Astrocyte (in vitro differentiated cells and primary cell): ENCODE measurements at places on chromosomes 6 and 20.
A peak's percentile ranks its signal among the peaks of the same experiment; 100 is the strongest.

DNA sequence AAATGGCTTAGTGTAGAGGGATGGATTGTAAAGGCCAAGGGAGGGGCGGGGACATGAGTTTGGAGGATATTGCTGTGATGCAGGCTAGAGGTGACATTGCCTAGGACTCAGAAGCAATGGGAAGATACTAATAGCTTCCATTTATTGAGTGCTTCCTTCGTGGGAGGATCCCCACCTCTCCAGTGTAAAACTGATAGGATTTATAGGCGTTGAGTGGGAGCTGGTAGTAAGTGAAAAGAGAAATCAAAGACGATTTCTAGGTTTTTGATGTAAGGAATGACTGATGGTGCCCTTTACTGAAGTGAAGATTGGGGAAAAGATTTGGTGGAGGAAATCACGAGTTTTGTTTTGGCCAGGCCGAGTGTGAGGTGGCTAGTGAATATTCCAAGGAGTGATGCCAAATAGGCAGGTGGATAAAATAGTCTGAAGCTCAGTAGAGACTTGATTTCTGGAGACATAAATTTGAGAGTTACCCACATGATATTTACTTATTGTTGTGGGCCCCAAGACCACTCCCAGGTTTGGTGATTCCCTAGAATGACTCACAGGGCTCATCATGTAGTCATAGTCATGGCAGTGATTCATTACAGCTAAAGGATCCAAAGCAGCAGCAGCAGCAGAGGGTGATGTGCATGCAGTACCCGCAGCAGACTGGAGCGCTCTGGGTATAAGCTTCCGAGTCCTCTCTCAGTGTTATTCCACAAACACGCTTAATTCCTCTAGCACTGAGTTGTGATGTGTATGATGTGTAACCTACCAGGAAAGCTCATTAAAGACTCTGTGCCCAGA lies 10.2 kb downstream of the RPRD1B start:
- peak; percentile 87 for DNase-seq

- DNase-seq: peak; percentile 57
Measured at GRCh38 chr6:100998111-100998510, 117.0 kb upstream of the ASCC3 start.

DNA sequence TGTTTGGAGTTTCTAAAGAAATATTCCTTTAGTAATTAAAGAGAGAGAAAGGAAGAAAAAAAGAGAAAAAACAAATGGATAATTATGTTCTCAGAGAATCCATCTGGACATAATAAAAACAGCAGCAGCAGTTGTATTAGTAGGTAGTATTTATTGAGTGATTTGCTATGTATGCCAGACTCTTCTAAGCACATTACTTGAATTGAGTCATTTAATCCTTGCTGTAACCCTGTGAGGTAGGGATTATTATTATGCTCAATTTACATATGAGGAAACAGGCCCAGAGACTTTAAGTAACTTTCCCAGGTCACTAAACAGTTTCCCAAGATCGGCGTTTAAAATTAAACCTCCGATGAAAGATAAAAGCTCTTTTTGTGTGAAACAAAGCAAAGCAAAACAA lies 238.8 kb downstream of the TSHZ2 start:
- DNase-seq: no peak

- no peak for DNase-seq
Measured at GRCh38 chr6:5359417-5359816, 98.1 kb downstream of the FARS2 start.

GRCh38 chr6:89605861-89606260 lies 32.7 kb downstream of the LYRM2 start:
- DNase-seq: no peak

DNA sequence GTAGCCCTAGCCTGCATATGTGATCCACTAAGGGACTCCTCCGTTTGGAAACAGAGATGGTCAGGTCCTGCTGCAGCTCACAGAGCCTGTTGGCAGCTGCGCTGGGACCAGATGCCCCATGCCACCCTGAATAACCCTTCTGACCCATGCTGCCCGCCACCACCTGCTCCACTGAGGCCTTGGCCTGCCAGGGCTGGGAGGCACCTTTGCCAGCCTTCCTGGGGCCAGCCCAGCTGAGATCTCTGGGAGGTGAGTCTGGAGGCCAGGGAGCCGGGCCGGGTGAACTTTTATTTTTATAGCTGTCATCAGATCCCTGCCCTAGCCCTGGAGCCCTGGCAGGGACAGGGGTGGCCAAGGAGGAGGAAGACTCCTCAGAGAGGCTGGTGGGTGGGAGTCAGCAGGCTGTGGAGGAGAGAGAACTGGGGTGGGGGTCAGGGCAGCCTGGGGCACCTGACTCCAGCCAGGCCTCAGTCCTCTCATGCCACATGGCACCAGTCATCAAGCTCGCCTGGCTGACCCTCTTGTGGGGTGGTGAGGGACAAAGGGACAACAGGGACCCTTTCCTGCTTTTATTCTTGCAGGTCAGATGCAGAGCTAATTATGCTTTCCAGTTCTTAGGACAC lies 10.0 kb downstream of the CEBPB start:
- no peak for DNase-seq

DNA sequence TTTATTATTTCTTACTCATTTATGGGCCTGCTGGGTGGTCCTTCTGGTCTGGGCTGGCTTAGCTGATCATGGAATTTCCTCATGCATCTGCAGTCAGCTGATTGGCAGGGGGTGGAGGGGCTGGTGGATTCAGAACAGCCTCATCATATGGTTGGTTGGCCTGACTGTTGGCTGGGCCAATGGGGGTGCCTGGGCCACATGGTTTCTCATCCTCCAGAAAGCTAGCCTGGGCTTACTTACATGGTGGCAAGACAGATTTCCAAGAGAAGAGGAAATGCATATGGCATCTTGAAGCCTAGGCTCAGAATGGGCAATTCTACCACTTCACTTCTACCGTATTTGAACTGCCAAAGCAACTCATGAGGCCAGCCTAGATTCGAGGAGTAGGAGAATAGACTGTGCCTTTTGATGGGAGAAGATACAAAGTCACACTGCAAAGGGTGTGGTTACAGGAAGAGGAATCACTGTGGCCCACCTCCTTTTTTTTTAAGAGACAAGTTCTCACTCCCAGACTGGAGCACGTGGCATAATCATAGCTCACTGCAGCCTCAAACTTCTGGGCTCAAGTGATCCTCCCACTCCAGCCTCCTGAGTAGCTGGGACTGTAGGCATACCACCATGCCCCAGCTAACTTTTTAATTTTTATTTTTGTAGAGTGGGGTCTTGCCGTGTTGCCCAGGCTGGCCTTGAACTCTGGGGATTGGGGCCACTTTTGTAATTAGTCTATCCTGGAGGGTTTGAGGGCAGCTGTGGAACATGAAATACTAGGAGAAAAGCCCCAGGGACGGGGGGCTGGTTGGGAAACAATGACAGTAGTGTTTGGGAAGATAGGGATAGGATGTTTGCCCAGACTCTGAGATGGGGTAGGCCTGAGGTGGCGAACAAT lies 47.6 kb upstream of the RNF24 start:
- DNase-seq: no peak

DNA sequence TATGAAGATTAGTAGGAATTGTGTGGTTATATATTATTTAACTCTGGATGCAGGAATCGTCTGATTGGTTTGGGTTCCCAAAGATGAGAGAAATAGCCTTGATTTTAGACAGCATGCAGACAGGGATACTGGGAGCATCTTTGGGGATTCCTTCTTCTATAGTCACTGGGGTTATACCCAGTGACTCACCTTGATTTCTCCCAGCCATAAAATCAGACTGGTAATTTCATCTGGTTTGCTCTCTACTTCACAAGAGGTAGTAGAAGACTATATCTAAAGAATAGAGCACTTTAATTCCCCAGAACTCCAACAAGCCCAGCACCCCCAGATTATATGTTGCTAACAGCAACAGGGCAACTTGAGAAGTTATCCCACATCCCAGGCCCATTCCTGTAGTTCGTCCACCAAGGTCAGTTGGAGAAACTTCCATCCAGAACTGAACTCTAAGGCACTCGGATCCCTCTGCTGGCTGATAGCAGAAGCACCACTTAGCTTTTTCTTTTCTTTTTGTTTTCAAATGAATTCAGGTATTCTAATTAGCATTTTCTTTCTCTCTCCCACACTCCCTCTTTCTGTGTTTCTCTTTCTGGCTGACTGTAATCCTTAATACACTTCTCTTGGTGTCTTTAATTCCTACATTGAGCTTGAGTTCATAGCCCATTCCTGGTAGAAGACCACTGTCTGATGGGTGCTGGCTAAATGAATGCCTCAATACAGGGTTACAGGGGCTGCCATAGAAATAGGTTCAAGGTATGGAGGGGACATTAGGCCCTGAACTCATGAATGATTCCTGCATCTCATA lies 20.4 kb upstream of the EFHC1 start:
- DNase-seq: peak; percentile 33

GRCh38 chr6:129981598-129981997 lies 36.8 kb upstream of the L3MBTL3 start:
- DNase-seq: no peak

- peak; percentile 14 for DNase-seq
Measured at GRCh38 chr6:49540614-49541013, 9.9 kb upstream of the C6orf141 start.

GRCh38 chr20:10463622-10464021 lies 28.5 kb downstream of the SLX4IP start:
- DNase-seq: no peak
